ENCODE measurements at places on chromosomes 6 and 20. TPM values are rescaled to one million over a fixed set of nuclear protein-coding genes. Genes with fewer than 3 reads are reported as not detected.

The UST gene
- total RNA-seq = 8.0 TPM

GRCh38 chr6:11779329-11780096 lies 910 bp upstream of the ADTRP start:
- no peak overlapping the region for H3K4me3 ChIP-seq
- no peak for DNase-seq
- no peak overlapping the region for H3K27ac ChIP-seq
- H3K36me3 ChIP-seq = no peaks in the 10 kb centered on the region
- peaks cover 3% of the 10 kb centered on the region for H3K4me1 ChIP-seq

DNA sequence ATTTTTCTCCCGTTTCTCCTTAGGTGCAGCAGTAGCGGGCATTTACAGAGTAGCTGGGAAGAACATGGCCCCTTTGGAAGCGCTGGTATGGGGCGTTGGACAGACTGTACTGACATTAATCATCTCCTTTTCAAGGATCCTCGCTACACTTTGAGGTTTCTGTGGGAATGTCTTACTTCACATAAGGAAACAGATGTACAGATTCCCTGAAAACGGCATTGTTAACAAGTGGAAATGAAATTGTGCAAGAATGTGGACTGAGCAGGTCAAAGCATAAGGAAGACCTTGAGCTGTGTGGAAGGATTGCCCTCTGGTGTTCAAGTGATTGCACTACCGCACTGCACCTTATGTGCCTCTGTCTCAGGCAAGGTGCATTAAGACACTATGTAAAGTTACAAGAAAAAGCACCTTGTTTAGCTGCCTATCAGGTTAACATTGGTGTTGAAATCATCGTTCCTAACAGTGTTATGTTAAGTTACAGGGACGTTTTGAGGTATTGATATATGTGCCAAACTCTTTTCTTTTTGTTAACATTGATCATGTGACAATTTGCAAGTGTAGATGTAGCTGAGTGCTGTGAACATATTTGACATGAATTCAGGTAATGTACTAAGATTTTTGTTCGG lies 38.0 kb downstream of the TMEM170B start:
- H3K27ac ChIP-seq = no peak overlapping the region
- H3K4me1 ChIP-seq = no peaks in the 10 kb centered on the region
- no peak overlapping the region for H3K4me3 ChIP-seq

- no peak overlapping the region for H3K4me3 ChIP-seq
- H3K27ac ChIP-seq = no peak overlapping the region
- H3K36me3 ChIP-seq = no peaks in the 10 kb centered on the region
- DNase-seq = no peak
- H3K4me1 ChIP-seq = no peaks in the 10 kb centered on the region
These were observed 105.9 kb upstream of the ENPP5 start for GRCh38 chr6:46276576-46277142.

- no peak for DNase-seq
- no peak overlapping the region for H3K27ac ChIP-seq
- H3K4me3 ChIP-seq = no peak overlapping the region
- peaks cover 10% of the 10 kb centered on the region for H3K4me1 ChIP-seq
- peaks cover 16% of the 10 kb centered on the region for H3K27me3 ChIP-seq
These were observed 1.4 kb upstream of the LRRN4 start for GRCh38 chr20:6055161-6055783.

The OTOR gene
- 0.19 TPM for total RNA-seq

GRCh38 chr20:45943613-45944012 lies 9.1 kb downstream of the PCIF1 start:
- peaks cover 95% of the 10 kb centered on the region for H3K36me3 ChIP-seq
- H3K27ac ChIP-seq = no peak overlapping the region
- no peaks in the 10 kb centered on the region for H3K4me1 ChIP-seq
- H3K4me3 ChIP-seq = no peak overlapping the region
- no peak for DNase-seq

- no peaks in the 10 kb centered on the region for H3K27me3 ChIP-seq
- DNase-seq = peak; percentile 26
- H3K4me1 ChIP-seq = no peaks in the 10 kb centered on the region
- H3K4me3 ChIP-seq = no peak overlapping the region
- no peak overlapping the region for H3K27ac ChIP-seq
These were observed 306.5 kb upstream of the RUNX2 start for GRCh38 chr6:45021676-45022075.

DNA sequence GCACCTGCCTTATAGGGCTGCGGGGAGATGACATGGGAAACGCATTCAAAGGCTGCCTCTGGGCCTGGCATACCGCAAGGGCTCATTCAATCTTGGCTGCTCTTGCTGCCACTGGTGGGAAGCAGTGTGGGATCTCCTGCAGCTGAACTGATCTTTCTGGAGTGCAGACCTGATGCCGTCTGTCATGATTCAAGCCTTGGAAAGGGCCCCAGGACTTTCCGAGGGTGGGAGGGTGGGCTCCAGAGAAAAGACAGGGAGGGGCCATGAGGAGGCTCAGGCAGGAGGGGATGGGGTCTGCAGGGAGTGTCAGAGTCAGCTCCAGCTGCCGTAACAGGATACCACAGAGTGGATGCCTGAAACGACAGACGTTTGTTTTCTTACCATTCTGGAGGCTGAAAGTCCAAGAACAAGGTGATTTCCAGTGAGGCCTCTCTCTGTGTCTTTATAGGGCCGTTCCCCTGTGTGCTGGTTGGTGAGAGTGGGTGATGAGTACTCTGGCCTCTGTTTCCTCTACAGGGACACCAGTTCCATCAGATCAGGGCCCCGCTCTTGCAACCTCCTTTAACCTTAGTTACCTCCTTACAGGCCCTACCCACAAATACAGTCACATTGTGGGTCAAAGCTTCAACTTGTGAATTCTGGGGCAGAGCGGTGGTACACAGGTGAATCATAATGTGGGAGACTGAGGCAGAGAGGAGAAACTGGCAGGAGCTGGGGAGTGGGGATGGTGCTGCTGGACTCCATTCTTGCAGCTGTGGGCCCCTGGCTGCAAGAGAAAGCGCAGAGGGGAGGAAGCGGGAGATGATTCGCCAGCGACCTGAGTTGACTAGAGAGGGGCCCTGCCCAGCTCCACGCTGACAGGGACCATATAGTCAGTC lies 148.4 kb downstream of the SYCP2 start:
- H3K36me3 ChIP-seq = no peaks in the 10 kb centered on the region
- no peaks in the 10 kb centered on the region for H3K27me3 ChIP-seq
- DNase-seq = no peak
- no peak overlapping the region for H3K27ac ChIP-seq
- H3K4me1 ChIP-seq = no peaks in the 10 kb centered on the region

DNA sequence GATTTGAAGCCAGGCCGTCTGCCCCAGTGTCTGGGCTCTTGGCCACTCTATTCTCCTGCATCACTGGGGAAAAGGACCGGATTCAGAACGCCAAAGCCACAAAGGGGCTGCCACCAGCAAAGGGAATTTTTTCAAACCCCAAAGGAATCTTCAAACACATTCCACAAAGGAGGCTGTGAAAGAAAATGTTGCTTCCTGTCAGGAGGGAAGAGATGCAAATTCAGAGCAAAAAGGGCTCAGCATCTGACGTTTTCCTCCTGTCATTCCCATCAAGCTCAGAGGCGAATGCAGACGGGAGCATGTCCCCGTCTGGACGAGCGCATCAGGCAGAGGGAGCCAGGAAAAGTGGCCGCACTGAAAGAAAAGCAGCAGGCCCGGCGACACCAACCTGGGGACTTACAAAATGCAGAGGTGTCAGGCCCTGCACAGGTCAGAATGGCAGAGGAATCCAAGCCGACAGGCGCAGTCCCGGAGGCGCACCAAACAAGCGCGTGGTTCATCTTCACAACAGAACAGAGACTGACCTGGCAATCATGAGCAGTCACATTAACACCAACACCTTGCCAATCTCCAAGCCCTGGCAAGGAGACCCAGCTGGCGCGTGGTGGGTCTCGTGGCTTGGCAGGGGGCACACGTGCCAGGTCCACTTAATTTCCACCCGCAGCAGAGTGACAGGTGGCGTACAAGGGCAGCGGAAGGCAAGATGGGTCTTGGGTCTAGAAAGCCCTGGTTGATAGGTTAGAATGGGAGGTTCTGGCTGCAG lies 62.8 kb downstream of the GRM4 start:
- no peak overlapping the region for H3K27ac ChIP-seq
- H3K4me3 ChIP-seq = no peak overlapping the region
- no peak for DNase-seq
- H3K4me1 ChIP-seq = no peaks in the 10 kb centered on the region
- no peaks in the 10 kb centered on the region for H3K36me3 ChIP-seq

GRCh38 chr20:32533732-32534131 lies 51.4 kb downstream of the NOL4L start:
- no peaks in the 10 kb centered on the region for H3K36me3 ChIP-seq
- H3K4me3 ChIP-seq = no peak overlapping the region
- H3K27me3 ChIP-seq = no peaks in the 10 kb centered on the region
- H3K4me1 ChIP-seq = peaks cover 84% of the 10 kb centered on the region
- no peak for DNase-seq
- peak overlapping the region; percentile 99 for H3K27ac ChIP-seq

The POU5F1 gene
- 0.80 TPM for total RNA-seq

The NPEPL1 gene
- 7.4 TPM for total RNA-seq

DNA sequence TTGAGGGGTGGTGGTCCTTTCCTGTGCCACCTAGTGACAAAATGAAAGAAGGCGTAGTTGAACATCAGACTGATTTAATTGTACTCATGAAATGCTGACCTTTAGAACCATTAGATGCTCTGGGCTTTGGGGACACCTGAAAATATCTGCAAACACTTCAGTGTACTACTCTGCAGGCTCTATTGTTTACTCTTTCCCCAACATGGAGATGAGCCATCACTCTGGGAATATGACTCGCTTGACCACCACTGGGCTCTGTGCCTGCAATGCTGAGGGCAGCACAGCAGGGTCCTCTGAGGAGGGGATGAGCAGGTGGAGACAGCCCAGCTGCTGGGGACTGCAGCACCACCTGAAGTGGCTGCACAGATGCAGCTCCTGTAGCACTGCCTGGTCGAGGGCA lies 74.8 kb upstream of the SLC24A3 start:
- no peaks in the 10 kb centered on the region for H3K36me3 ChIP-seq
- H3K4me1 ChIP-seq = no peaks in the 10 kb centered on the region
- no peak for DNase-seq
- H3K27ac ChIP-seq = no peak overlapping the region
- no peaks in the 10 kb centered on the region for H3K27me3 ChIP-seq

The CAP2 gene
- 1.6 TPM for total RNA-seq

GRCh38 chr20:63829945-63830835 lies 874 bp downstream of the ZBTB46 start:
- peaks cover 85% of the 10 kb centered on the region for H3K27me3 ChIP-seq
- peak overlapping the region; percentile 25 for H3K4me3 ChIP-seq

- no peaks in the 10 kb centered on the region for H3K27me3 ChIP-seq
- no peak for DNase-seq
- H3K4me3 ChIP-seq = no peak overlapping the region
- peaks cover 59% of the 10 kb centered on the region for H3K4me1 ChIP-seq
These were observed 97.5 kb downstream of the ARMC2 start for GRCh38 chr6:108945681-108946159.

The FHL5 gene
- total RNA-seq = 0.19 TPM

DNA sequence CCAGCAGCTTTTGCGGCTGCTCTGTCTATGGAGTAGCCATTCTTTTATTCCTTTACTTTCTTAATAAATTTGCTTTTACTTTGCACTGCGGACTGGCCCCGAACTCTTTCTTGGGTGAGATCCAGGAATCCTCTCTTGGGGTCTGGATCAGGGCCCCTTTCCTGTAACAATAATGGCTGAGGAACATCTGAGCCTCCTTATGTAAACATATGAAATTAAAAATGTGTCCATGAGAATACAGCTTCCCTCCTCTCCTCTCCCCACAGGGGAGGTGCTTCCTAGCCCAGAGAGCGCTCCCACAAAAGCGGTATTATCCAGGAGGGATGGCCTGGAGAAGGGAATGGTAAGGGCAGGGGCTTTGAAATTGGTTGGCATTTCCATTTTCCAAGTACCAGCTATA lies 81.1 kb downstream of the PSMG4 start:
- no peak overlapping the region for H3K4me3 ChIP-seq
- H3K4me1 ChIP-seq = peaks cover 33% of the 10 kb centered on the region
- H3K36me3 ChIP-seq = no peaks in the 10 kb centered on the region
- H3K27me3 ChIP-seq = no peaks in the 10 kb centered on the region
- H3K27ac ChIP-seq = peak overlapping the region; percentile 34

- no peaks in the 10 kb centered on the region for H3K36me3 ChIP-seq
- no peaks in the 10 kb centered on the region for H3K4me1 ChIP-seq
- H3K27me3 ChIP-seq = no peaks in the 10 kb centered on the region
- DNase-seq = no peak
These were observed 178.1 kb upstream of the MARCKS start for GRCh38 chr6:113679051-113679450.

- H3K27ac ChIP-seq = no peak overlapping the region
- no peak for DNase-seq
- no peaks in the 10 kb centered on the region for H3K27me3 ChIP-seq
- no peak overlapping the region for H3K4me3 ChIP-seq
These were observed 536.7 kb upstream of the MMS22L start for GRCh38 chr6:97819710-97820109.

GRCh38 chr6:163745536-163746400 lies 331.2 kb downstream of the QKI start:
- H3K4me3 ChIP-seq = no peak overlapping the region
- no peak overlapping the region for H3K27ac ChIP-seq
- no peak for DNase-seq
- peaks cover 6% of the 10 kb centered on the region for H3K27me3 ChIP-seq
- H3K4me1 ChIP-seq = no peaks in the 10 kb centered on the region
- H3K36me3 ChIP-seq = no peaks in the 10 kb centered on the region

DNA sequence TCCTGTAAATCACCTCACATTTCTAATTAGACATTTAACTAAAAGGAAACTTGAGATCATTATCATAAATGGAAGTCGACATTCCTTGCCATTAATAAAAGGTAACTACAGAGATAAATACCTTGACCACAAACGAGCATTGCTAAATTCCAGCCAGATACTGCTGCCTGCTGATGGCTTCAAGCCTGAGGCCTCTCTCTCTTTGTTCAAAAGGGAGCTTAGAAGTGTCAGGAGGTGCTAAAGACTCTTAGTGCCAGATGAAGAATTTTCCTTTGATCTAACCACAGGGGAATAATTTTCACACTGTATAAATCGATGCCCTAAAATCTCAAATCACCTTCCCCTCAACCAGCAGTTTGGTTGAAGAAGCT lies 248.2 kb upstream of the PMEPA1 start:
- H3K27ac ChIP-seq = no peak overlapping the region
- no peaks in the 10 kb centered on the region for H3K36me3 ChIP-seq
- no peaks in the 10 kb centered on the region for H3K4me1 ChIP-seq
- no peak overlapping the region for H3K4me3 ChIP-seq
- DNase-seq = no peak
- H3K27me3 ChIP-seq = no peaks in the 10 kb centered on the region

Data from thymus (tissue), 14 donors.